ENCODE measurements at places on chromosomes 7 and 10. TPM values are rescaled to one million over a fixed set of nuclear protein-coding genes. Genes with fewer than 3 reads are reported as not detected.

GRCh38 chr7:32941181-32941580 lies 16.1 kb upstream of the FKBP9 start:
- DNase-seq = no peak

GRCh38 chr7:95322396-95322795 lies 1.9 kb downstream of the PON1 start:
- DNase-seq = no peak

DNA sequence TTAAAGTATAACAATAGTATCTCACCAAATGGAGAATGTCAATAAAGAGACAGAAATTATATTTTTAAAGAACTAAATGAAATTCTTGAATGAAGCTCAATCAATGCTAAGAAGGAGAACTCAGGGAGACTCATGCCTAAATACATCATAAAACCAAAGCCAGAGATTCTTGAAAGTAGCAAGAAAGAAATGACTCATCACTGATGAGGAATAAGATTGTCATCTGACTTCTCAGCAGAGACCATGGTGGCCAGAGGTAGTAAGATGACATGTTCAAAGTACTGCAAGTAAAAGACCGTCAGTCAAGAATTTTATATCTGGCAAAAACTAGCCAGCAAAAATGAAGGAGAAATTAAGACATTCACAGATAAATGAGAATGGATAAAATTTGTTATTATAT lies 399.0 kb downstream of the GRID1 start:
- no peak for DNase-seq

DNA sequence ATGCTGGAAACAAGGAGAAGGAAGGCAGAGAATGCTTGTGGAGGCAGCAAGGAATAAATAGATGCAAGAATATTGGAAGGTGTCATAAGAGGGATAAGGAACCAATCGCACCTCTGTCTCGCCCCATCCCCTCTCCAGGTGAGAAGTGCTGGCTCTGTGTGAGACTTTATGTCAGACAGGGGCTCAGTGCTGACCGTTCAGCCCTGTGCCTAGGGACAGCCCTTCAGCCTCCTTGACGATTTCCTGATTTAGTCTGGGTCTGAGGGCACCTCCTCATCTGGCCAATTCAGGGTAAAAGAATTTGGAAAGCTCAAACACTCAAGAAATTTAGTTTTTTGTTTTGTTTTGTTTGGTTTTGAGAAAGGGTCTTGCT lies 54.9 kb downstream of the FAM241B start:
- no peak for DNase-seq

GRCh38 chr7:99648843-99649242 lies 31.0 kb downstream of the CYP3A5 start:
- DNase-seq = no peak

DNA sequence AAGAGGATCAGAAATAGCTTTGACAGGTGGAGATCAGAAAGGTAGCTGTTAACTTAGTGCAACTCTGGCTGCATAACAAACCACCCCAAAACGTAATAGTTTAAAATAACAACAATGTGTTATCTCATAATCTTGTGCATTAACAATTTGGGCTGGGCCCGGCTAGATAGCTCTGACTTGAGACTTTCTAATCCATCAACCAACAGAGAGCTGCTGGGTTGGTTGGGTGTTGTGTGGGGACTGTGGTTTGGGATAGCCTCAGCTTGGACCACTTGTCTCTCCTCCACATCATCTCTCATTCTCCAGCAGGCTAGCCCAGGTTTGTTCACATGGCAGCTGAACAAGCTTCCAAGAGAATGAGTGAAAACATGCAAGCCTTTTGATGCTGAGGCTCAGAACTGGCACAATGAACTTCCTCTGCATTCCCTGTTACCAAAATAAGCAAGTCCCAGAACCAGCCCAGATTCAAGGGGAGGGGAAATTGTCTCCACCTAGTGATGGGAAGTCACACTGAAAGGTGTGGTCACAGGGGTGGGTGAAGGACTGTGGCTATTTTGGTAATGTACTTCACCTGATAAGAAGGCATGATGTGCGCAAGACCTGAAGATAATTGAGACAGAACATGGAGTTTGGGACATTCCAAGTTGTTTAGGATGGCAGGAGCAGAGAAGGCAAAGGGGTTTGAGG lies 20.4 kb upstream of the ASAH2 start:
- DNase-seq = no peak

- DNase-seq = no peak
Observed at GRCh38 chr10:97921581-97922021, 72.0 kb downstream of the GOLGA7B start.

DNA sequence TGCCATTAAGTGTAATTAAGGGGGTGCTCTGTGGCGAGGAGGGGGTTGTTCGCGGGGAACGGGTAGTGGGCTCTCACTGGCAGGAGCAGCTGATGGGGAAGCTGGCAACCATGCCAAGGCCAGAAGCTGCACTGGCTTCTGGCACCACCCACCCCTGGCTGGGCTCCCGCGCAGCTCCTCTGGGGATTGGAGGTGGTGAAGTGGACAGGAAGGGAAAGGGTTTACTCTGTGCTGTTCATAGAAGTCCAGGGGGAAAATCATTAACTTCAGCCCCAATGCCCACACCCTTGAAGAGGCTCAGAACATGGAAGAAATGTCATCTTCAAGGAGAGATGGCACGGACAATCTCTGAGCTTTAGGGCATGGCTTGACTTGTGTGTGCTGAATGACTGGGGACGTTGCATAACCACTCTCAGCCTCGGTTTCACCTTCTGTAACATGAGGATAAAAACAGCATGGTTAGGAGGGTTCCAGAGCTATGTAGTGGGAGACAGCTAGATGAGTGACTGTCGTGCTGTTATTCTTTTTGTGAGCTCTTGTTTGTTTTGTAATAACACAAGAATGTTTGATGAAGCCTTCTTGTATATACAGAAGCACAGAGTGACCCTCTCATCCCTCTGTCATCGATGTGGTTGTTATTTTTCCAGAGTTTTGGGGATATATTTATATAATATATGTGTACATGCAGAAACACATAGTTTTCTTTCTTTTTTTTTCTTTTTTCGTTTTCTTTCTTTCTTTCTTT lies 29.9 kb downstream of the KAZALD1 start:
- DNase-seq = peak; percentile 7

DNA sequence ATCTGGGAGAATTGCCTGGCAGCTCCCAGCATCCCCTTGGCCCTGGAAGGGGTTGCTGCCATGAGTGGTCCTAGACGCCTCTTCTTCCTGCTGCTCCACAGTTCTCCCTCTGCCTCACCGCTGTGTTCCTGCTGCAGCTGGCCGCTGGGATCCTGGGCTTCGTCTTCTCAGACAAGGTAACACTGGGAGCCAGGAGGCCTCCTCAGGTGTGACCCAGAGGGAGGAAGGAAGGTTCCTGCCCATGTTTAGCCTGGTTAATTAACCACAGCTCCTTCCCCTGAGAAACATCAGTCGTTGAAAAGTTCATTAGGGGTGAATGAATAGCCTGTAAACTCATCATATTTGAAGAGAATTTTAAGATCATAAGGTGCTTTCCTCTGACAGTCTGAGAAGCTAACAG lies 18.2 kb downstream of the TSPAN33 start:
- no peak for DNase-seq

GRCh38 chr7:41244246-41244645 lies 458.6 kb downstream of the INHBA start:
- no peak for DNase-seq

- peak; percentile 9 for DNase-seq
Observed at GRCh38 chr10:104809288-104810090, 168.4 kb downstream of the SORCS3 start.

GRCh38 chr10:30540276-30540675 lies 89.3 kb downstream of the LYZL2 start:
- no peak for DNase-seq

DNA sequence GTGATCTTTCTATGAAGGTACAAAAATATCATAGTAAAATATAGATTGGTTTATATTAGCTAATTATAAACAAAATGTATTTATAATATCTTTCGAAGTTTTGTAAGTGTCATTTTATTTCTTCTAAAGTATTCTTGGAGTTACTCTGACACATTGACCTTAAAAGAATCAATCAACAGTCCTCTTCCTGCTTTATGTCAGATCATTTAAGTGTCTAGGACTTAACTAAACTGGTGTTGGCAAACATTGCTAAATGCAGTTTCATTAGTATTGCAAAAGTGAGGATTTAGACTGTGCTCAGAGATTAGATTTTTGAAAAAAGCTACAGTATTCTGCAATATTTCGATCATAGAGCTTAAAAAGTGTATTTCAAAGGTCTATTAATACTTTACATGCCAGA lies 10.3 kb downstream of the GLCCI1 start:
- no peak for DNase-seq

DNA sequence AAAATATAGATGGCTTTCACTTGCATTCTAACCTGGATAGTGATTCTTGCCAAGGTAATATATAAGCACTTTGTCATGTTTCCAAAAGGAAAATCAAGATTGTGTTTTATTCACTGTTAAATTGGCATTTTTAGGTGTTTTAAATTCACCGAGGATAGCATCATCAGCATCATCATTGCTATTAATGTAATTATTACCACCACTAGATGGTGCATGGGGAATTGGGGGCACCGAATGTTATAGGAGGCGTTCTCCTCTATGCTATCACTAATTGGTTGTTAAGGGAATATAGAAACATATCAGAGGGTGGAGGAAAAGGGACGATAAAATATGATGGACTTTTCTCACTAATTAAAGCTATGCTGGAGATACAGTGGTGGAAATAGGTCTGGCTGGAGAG lies 95.5 kb downstream of the CELF2 start:
- DNase-seq = no peak

DNA sequence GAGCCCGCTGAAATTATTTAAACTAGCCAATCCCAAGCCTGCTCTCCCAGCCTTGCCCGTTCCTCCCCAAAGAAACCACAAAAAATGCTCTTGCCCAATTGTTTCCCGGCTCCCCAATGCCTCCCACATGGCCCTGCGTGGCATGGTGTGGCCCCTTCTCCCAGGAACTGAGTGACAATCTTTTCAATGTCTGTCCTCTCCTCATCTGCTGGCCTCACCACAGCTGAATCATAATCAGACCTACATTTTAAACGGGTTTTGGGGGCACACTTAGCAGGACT lies 201.5 kb downstream of the PRPF18 start:
- no peak for DNase-seq

DNA sequence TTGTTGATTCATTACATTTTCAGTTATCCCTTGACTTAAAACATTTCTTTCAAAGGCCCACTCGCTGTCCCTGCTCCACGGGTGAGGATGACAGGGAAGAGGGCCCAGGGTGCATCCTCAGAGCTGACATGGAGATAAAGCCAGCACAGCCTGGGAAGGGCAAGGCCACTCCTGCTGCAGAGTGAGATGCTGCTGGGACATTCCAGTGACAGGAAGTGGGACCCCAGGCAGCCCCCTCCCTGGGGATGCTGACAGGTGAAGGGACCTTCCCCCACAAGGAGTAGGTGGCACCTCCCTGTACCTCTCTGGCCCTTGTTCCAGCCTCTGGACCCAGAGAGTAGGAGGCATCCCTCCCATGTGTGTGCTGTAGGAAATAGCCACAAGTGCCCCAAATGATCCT lies 97.8 kb upstream of the DDC start:
- DNase-seq = no peak

- no peak for DNase-seq
Observed at GRCh38 chr7:84258628-84259027, 64.0 kb upstream of the SEMA3A start.

GRCh38 chr10:99874341-99875085 lies 92.1 kb downstream of the ABCC2 start:
- no peak for DNase-seq

- DNase-seq = no peak
Observed at GRCh38 chr10:1149793-1150637, 93.8 kb downstream of the WDR37 start.

GRCh38 chr7:20795361-20795760 lies 8.7 kb upstream of the SP8 start:
- DNase-seq = no peak

DNA sequence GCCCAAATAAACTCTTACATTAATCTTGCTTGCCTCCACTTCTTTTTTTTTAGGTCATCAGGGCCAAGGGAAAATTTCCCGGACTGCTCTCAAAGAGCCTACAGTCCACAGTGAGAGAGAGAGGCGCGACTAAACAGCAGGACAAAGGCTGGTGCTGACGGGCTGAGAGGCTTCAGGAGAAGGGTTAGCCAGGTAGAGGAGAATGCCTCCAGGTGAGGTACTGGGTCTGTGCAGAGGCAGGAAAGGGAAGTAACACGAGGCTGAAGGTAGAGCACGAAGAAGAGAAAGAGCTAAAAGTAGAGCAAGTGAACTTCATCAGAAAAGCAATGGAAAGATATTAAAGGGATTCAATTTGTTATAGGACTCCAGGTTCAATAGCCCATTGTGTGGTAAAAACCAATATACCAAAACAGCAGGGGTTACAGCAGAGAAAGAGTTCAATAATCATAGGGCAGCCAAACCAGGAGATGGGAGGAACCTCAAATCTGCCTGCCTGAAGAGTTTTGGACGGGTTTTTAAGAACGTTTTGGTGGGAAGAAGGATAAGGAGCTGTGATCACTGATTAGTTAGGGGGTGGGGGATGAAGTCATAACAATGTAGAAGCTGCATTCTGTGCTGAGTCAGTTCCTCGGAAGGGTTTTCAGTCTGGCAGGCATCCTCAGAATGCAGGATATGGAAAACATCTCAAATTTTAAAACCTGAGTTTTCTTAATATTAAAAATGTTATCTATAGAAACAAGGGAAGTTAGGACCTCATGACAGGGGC lies 171.5 kb downstream of the AKR1D1 start:
- no peak for DNase-seq

- DNase-seq = no peak
Observed at GRCh38 chr10:13681095-13681494, 94.3 kb downstream of the PRPF18 start.

DNA sequence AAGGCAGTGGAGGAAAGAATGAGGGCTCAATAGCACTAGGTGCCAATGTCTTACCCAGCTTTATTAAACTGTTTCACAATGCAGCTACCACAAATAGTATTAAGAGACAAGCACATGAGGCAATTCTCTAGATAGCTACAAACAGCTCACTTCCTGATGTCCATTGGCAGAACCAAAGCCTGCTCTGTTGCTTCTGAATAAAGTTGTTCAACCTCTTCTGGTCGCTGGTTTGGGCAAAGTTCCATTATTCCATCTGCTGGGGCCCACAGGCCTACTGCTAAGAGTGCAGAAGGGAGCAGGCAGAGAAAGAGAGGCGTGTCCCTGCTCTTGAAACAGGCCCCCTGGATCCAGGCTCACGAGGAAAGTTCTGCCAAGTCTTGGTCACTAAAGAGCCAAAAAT lies 173.9 kb downstream of the ZNF438 start:
- DNase-seq = no peak

GRCh38 chr7:27946351-27946750 lies 206.4 kb downstream of the TAX1BP1 start:
- no peak for DNase-seq

The NUDT5 gene
- total RNA-seq = 120 TPM

The NANOS1 gene
- total RNA-seq = 1.8 TPM

The ADAM12 gene
- 1.1 TPM for total RNA-seq

The FAM25G gene
- total RNA-seq = not detected

The BLNK gene
- total RNA-seq = not detected

The DMTF1 gene
- total RNA-seq = 75.8 TPM

The SLC29A4 gene
- total RNA-seq = 2.5 TPM

The NKX6-2 gene
- not detected for total RNA-seq

The RNLS gene
- not detected for total RNA-seq

The PRSS1 gene
- total RNA-seq = not detected

The TAC1 gene
- total RNA-seq = not detected

The CHN2 gene
- total RNA-seq = 3.6 TPM

The AFAP1L2 gene
- total RNA-seq = 0.06 TPM

The PTPRE gene
- total RNA-seq = 4.6 TPM

The MMD2 gene
- total RNA-seq = not detected

The TUBB8 gene
- total RNA-seq = not detected

The PON1 gene
- total RNA-seq = not detected

The RHEB gene
- total RNA-seq = 207 TPM

The LRMDA gene
- total RNA-seq = 0.95 TPM

All from NCI-H460 (cell line).